ENCODE measurements at places on chromosomes 6 and 20.

DNA sequence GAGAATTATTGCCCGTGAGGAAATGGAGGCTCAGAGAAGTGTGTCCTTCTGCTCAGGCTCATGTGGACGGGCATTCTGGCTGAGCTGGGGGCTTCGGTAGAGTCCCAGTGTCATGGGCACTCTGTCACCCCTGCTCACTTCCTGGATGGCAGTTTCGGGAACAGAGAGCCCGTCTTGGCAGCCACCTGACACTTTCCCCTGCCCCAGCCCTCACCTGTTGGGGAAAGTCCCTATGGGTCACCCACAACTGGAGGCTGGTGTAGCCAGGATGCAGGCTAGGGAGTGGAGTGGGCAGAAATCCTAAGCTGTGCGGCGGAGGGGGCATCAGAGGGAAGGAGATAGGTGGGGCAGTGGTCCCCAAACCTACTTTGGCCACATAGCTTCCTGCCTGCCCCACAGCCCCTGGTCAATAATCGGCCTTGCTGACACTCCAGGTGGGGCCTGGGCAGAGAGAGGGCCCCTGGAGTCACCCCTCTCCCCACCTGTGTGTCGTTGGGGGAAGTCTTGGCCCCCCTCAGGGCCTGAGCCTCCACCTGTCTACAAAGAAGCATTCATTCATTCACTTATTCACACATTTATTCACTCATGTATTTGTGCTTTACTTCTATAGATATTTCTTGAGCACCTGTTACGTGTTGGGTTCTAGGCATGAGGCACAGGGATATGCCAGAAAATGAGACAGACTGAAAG lies 40.5 kb downstream of the SNAI1 start:
- DNase-seq: no peak

DNA sequence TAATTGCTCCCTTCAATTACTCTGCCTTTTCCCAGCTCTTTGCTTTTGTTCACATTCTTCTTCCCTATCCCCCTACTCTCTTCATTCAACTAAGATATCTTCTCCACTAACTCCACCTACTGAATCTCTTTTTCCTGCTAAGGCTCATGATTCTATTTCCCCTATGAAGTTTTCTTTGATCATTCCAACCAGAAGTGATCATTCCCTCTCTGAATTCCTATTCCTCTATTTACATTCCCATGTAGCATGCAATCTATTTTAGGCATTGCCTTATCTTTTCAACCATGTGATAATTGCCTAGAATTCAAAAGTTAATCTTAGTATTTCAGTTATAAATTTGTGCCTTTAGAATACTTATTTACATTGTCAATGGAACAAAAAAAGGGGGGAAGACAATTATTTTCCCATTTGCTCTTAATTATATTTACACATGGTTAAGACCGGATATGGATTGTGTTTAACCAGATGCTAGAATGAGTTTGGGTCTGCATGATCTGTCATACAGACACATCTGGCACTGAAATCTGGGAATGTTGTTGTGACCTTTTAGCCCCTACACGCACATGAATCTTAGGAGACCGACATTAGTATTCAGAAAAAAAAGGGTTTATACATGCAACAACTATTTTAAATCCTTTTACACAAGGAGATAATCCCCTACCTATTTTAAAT lies 20.8 kb downstream of the MOXD1 start:
- no peak for DNase-seq

- DNase-seq: no peak
Observed at GRCh38 chr20:13884803-13885202, 100.0 kb downstream of the NDUFAF5 start.

GRCh38 chr20:43514648-43514999 lies 7.1 kb downstream of the L3MBTL1 start:
- no peak for DNase-seq

DNA sequence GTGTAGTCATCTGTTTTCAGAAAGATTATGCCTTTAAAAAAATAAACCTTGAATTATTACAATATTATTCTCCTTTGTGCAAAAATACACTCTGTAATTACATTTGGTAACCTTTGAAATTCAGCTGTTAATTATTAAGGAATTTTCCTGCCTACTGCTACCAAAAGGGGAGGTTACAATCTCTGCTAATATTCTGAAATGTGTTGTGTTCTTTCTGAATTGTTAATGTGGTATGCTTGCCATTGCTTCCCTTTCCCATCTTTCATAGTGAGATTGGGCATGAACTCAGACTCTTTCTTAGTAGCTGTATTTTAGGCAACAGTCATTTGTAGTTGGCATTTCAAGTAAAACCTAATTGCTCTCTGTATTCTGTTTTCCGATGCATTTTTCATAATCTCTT lies 73.0 kb downstream of the PHF3 start:
- no peak for DNase-seq

GRCh38 chr6:54192993-54193392 lies 81.8 kb downstream of the MLIP start:
- DNase-seq: no peak
